ENCODE measurements at places on chromosomes 2 and 18.

GRCh38 chr2:176473177-176473576 is 203.9 kb downstream of the MTX2 start:
- peak; percentile 2 for DNase-seq

GRCh38 chr18:39942702-39943101 is 2012.3 kb upstream of the PIK3C3 start:
- DNase-seq, result no peak

- no peak for DNase-seq
Observed at GRCh38 chr2:51638811-51639210, 606.9 kb upstream of the NRXN1 start.

- DNase-seq, result peak; percentile 27
Observed at GRCh38 chr18:12929477-12930083, 18.2 kb upstream of the SEH1L start.

DNA sequence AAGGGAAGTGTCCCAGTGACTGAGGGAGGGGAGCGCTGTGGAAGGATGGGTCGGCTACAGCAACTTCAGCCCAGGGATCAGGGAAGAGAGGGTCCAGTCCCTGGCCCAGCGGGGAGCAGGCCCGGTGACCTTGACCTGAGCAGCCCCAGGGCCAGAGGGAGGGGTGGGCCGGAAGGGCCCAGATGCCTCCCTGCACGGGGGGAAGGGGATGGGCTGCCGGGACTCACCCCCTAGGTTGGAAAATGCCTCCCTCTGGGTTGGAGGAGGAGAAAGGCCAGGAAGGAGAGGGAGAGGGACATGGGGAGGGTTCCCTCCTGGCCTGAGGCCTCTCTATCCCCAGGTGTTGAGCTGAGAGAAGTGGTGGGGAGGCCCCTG is 19.8 kb downstream of the GPC1 start:
- no peak for DNase-seq

GRCh38 chr2:128446874-128447537 is 128.3 kb upstream of the HS6ST1 start:
- no peak for DNase-seq

- no peak for DNase-seq
Observed at GRCh38 chr2:202690321-202690900, 55.6 kb downstream of the FAM117B start.

DNA sequence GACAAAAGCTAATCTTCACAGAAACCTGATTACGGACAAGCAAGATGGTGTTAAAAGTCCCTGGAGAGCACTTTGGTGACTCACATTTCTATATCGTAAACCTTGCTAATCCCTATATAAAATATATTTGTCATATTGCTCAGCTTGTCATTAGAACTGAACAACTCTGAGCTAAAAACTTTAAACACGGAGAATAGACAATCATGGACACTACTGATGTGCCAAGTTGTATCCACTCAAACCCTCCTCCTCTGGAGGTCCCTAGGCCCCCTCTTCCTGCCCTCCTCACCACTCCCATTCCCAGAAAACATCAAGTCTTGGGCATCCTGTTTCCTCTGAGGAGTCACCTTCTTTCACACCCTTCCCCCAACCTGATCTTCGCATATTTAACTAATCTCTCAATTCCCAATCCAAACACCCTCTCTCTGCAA is 138.7 kb upstream of the PID1 start:
- DNase-seq, result no peak

DNA sequence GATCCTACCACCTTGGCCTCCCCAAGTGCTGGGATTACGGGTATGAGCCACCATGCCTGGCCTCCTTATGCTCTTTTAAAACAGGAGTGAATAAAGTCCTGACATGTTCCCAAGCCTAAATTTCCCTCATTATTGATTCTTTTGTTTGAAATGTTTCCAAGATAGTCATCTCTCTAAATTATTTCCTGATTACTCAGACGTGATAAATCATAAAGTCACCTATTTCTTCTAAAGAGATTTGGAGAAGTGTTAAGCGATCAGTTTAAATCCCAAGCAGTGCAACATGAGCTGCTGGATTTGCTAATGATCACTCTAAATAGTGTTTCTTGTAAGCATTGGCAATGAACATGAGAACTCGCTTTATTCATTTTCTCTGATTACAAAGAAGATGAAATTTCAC is 51.8 kb downstream of the PMAIP1 start:
- no peak for DNase-seq

DNA sequence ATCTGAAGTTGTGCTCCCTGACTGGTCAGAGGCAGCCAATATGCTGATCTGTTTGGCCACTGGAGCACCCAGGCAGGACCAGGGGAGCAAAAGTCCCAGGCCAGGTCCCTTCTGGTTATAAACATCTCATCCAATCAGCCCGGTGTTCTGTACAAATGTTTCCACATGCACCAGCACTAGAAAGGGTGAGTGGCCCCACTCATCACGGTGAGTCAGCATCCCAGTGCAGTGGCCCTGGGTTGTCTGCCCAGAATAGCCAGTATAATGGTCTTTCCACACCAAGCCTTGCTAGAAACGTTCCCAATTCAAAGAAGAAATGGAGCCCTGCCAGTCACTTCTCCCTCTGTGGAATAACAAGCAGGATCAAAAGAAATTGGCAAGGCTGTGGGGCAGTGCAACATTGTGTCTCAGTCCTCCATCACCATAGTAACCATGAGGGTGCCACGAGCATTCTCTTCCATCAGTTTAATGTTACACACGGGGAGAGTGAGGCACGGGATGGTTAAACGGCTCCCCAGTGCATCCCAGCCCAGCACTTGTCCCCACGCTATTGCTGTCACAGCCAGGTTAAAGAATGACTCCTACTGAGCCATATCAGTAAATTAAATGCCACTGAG is 174.9 kb downstream of the SEPTIN10 start:
- no peak for DNase-seq

DNA sequence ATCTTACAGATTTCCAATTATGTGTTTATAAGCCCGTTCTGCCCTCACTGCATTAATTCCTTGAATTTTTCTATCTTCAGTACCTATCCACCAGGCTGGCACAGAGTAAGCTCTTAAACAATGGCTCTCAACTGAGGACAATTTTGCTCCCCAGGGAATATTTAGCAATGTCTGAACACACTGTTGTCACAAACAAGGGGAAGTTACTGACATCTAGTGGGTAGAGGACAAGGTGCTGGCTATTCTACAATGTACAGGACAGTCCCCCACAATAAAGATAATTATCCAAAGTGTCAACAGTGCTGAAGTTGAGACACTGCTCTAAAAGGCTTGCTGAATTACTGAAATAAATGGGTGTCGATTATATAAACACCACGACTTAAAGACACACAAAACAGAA is 5.0 kb downstream of the NDUFS1 start:
- DNase-seq, result no peak

DNA sequence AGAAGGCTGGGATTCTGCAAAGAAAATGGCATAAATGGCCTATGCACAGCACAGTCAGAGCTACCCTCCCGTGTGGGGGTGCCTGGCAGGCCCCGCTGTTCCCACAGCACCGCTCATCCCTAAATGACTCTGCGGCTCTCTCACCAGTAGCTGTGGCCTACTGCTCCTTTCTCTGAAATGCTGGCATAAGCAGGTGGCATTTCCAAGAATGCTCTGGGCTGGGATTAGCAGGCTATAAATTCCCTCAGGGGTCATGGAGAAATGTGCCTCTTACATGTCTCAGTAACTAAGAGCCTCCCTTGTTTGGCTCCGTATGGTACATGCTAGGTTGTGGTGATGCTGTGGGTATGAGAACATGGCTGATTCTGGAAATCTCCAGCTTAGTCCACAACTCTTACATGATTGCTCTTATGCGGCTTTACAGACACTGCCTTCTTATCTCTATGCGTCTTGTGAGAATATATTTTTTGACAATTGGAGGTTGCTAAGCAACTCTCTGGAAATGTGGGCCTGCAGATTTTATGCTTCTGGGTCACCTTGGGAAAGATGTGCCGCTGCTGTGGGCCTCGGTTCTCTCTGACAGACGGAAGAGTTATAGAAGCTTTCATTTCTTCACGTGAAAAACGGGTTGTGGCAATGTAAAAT is 80.3 kb upstream of the GATA6 start:
- no peak for DNase-seq

DNA sequence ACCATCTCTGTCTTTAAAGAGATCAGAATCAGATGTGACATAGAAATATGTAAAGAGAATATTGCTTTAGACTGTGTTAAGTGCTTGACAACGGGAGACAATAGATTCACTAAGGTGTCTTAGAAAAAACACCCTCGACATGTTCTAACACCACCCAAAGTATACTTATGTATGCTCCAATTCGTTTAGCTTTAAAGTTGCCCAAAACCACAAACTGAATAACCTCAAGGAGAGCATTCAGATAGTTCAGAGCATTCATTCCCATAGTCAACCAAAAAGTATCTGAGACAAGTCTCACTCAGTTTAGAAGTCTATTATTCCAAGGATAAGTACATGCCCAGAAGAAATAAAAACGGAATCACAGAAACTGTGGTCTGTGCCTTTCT is 96.4 kb downstream of the KYNU start:
- DNase-seq, result no peak

DNA sequence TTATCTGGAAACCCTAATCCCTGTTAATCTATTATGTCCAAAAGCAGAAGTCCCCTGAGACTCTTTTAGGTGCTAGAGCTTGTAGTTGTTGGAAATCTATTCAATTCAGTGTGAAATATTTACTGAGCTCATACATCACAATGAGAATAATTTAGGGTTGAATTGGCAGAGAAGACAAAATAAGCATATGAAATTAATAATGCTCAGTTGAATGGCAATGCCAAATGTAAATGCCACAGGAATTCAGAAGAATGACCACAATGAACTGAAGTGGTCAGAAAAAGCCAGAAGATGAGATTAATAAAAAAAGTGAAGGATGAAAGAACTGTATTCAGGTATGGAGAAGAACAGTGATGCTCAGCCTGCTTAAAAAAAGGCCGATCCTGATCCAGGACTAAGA is 8.0 kb upstream of the STAT4 start:
- DNase-seq, result no peak

DNA sequence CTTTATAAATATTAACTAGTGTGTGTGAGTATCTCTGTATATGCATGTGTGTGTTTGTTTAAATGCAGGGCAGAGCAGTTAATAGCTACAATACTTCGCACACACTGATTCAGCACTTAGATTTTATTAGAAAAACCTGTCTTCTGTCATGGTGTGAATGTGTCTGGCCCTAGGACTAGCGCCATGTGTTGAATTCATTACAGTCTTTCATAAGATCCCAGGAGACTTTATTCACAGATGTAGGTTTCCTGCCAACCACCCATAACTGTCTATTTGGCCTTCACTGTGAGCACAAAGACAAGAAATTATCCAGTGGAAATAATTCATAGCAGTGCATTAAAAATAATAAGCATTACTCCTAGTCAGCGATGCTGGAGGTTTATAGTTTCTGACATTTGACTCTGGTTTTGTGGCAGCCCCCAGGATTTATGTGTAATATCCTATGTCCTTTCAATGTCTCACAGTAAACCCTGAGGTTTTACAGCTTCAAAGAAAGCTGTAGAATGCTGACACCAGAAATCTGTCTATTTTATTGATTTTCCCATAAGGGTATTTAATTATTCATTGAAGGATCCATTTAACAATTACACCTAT is 93.9 kb downstream of the ZNF804A start:
- DNase-seq, result no peak

- no peak for DNase-seq
Observed at GRCh38 chr18:74804677-74805076, 207.0 kb downstream of the ZNF407 start.

DNA sequence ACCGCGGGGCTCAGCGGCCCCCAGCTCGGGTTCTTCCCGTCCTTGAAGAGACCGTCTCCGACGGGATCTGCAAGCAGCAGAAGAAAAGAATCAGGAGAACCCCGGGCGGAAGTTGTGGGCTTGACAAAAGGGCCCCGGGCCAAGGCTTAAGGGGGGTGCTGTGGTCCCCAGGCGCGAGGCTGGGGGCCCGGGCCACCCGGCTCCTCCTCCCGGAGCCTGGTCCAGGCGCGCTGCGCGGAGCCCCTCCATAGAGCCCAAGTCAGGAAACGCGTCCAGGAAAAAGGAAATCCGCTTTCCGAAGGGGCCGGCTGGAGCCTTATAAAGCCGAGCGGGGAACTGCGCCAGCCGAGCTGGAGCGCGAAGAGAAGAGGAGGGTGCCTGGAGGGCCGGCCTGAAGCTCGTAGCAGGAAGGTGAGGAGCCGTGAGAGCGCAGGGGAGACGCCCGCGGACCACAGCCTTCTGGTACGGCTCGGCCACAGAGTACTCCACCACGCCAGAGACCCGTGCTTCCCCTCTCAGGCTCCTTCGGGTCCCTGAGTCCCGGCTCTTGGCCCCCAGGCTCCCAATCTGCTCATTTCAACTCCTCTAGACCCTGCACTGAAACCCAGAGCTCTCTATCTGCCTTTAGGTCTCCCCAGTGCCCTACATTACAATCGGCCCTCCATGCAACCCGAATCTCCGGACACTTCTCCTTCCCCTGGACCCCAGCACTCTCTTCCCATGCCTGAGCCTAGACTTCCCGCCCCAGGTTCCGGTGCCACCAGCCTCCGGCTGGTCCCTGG is 554 bp downstream of the FEV start:
- DNase-seq, result no peak

DNA sequence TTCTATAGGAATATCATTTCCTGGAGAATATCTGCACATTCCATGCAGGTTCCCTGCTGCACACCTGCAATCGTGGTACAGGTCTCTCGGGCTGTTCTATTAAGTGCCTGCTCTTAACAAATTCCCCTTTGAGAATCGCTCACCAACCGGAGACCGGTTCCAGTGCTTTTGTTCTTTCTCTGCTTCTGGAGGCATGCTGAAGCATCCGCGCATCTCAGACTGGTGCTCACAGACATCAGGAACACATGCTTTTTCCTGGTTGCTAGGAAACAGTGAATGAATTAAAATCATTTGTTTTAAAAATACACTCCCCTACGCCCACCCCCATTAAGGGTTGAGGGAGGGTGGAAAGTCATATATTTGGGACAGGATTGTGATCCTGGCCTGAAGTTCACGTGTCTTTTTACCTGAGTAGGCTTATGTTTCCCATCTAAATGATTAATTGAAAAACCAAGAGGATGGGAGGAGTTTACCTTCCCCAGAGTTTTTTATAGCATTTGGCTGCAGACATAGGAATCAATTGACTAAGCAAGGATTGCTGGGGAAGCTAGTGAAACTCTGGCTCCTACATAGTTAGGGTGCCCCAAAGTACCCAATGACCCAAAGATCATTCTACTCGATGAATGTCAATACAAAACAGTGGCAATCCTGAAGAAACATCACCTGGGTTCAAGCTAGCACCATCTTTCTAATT is at the start of gene C2orf80:
C2orf80 (minus strand) TSS at position 221 of the 694 bp plus-strand sequence. CDS start 3,044 bp downstream, outside the sequence.
- DNase-seq, result no peak

- no peak for DNase-seq
Observed at GRCh38 chr18:2597639-2598038, 26.3 kb downstream of the NDC80 start.

- DNase-seq, result no peak
Observed at GRCh38 chr2:136932700-136933099, 167.4 kb downstream of the THSD7B start.

DNA sequence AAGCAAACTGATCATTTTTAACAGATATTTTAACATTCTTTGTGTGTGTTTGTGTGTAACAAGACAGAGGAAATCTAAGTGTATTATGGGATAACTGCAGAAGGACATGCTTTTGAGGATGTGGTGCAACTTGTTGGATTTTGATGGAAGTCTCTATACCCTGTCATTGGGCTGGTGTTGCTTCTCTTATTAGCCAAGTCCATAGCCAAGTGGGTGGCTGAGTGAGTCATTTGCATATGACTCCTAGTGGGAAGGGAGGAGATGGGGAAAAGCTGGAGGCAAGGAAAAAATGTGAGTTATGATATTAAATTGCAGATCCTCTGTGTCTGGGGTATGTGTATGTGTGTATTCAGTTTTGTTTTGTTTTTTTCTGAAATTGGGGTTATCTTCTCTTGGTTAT is 879.9 kb downstream of the DCC start:
- no peak for DNase-seq

- no peak for DNase-seq
Observed at GRCh38 chr18:13909141-13909940, 6.0 kb downstream of the MC2R start.

GRCh38 chr2:39504790-39505335 is 67.8 kb upstream of the MAP4K3 start:
- DNase-seq, result no peak

Measured in CD4-positive, alpha-beta T cell treated with Interleukin-4 for 4 hours (primary cell).